ENCODE measurements at places on chromosomes 7 and 10. TPM values are rescaled to one million over a fixed set of nuclear protein-coding genes. Genes with fewer than 3 reads are reported as not detected.
A peak's percentile ranks its signal among the peaks of the same experiment; 100 is the strongest.

DNA sequence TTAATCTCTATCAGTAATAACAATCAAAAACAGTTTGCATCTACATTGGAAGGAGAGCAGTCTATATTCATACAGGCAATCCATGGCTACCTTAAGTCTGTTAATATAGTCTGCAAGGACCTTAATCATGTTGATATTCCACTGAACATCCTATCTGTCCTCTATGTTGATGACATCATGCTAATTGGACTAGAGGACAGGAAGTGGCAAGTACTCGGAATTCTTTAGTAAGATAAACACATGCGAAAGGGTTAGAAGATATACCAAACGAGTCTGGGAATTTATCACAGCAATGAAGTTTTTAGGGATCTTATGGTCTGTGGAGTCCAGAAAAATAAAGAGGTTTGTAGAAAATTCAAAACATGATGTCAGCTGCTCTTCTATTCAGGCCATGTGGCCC is 11.3 kb upstream of the SAMD9L start:
- H3K4me1 ChIP-seq: no peaks in the 10 kb centered on the region
- no peaks in the 10 kb centered on the region for H3K27me3 ChIP-seq
- H3K36me3 ChIP-seq: no peaks in the 10 kb centered on the region
- no peak overlapping the region for H3K27ac ChIP-seq
- H3K4me3 ChIP-seq: no peak overlapping the region
- no peak for DNase-seq

The LLCFC1 gene
- total RNA-seq: not detected

The PTN gene
- 51.1 TPM for total RNA-seq

- H3K27ac ChIP-seq: no peak overlapping the region
- H3K27me3 ChIP-seq: no peaks in the 10 kb centered on the region
- H3K4me1 ChIP-seq: no peaks in the 10 kb centered on the region
- no peak for DNase-seq
- H3K4me3 ChIP-seq: no peak overlapping the region
- H3K36me3 ChIP-seq: no peaks in the 10 kb centered on the region
Measured at GRCh38 chr7:145016068-145016467, 180.2 kb upstream of the TPK1 start.

The ZMIZ2 gene
- total RNA-seq: 12.5 TPM

The TAC1 gene
- 2.8 TPM for total RNA-seq

GRCh38 chr10:70115948-70116682 is 16.5 kb downstream of the AIFM2 start:
- no peak overlapping the region for H3K27ac ChIP-seq
- DNase-seq: no peak
- H3K27me3 ChIP-seq: no peaks in the 10 kb centered on the region
- H3K36me3 ChIP-seq: no peaks in the 10 kb centered on the region
- H3K4me3 ChIP-seq: no peak overlapping the region

DNA sequence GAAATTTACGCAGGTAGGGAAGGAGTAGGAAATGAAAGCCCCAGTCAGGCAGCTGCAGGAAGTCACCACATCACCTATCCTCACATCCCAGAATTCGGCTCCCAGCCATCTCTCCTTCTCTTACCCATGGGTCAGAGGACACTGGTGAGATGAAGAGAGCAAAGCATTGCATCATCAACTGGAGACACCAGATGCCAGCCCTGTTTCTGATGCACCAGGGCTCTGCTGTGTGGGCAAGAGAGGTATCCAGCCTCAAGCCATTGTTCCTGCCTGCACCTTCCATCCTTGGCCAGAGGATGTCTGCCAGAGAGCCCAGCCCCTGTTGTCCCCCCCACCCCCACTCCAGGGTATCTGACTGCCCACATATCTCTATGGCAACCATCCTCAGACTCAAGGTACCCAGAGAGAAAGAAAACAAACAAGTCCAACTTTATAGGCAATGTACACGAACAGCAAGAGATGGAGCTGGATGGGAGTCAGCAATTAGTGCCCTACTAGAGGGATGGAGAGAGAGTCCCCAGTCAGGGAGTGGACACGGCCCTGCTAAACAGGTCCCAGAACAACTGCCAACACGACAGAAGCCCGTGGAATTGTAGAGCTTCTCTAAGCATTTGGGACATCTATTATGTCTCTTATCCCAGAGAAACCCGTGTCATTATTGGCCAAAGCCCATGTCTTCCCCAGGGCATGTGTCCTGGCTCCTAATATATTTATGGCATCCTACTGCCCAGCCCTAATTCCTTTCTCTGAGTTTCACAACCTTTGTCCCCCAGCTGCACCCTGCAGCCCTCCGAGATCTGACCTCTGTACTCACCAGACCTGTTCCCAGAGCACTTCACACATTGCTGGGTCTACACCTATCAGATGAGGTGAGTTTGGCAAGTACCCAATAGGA is 2.8 kb downstream of the CAMK2G start:
- H3K4me1 ChIP-seq: peaks cover 17% of the 10 kb centered on the region
- H3K4me3 ChIP-seq: no peak overlapping the region
- no peaks in the 10 kb centered on the region for H3K27me3 ChIP-seq
- no peaks in the 10 kb centered on the region for H3K36me3 ChIP-seq
- H3K27ac ChIP-seq: peak overlapping the region; percentile 43

The TMEM225B gene
- 4.5 TPM for total RNA-seq

GRCh38 chr7:24714676-24715010 is 42.6 kb downstream of the GSDME start:
- H3K36me3 ChIP-seq: no peaks in the 10 kb centered on the region
- DNase-seq: no peak
- no peaks in the 10 kb centered on the region for H3K4me1 ChIP-seq
- H3K27me3 ChIP-seq: no peaks in the 10 kb centered on the region
- H3K4me3 ChIP-seq: no peak overlapping the region
